ENCODE measurements at places on chromosomes 12 and 14. TPM values are rescaled to one million over a fixed set of nuclear protein-coding genes. Genes with fewer than 3 reads are reported as not detected.

DNA sequence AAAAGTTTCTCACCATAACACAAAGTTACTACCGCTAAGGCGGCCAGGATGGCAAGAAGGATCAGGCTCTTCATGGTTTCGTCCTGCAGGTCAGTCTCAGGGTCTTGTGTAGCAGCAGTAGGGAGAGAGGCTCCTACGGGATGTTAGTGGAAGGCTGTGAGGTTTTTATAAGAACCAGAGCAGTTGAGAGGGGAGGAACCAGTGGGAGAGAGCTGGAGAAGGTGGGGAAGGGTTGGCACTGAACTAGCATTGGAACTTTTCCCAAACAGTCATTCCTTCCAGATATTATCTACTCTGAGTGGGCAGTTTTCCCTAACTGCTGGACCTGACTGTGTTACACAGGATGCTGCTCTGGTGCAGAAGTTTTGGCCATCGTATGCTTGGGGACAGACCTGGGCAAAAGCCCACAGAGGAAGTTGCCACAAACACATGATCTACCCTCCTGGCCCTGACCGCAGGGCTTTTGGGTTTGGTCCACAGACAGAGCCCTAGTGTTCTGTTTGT, at the start of gene MGP:
Gene MGP, minus strand, starts transcription at position 137 of the 504 bp plus-strand sequence. Its CDS starts 63 bp downstream, at position 74.
- DNase-seq, result no peak

DNA sequence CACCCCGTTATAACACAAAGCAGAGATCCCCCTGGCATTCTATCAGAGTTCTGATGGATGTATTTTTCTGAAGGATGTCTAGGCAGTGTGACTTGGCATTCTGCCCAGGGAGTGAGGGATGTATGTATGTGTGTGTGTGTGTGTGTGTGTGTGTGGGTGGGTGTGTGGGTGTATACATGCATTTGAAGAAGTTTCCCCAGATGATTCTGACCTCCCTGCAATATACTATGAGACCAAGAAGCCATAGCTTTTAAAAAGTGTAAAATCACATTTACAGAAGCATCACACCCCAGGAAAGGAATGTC, 59.7 kb upstream of the NAP1L1 start:
- DNase-seq, result peak; percentile 15

DNA sequence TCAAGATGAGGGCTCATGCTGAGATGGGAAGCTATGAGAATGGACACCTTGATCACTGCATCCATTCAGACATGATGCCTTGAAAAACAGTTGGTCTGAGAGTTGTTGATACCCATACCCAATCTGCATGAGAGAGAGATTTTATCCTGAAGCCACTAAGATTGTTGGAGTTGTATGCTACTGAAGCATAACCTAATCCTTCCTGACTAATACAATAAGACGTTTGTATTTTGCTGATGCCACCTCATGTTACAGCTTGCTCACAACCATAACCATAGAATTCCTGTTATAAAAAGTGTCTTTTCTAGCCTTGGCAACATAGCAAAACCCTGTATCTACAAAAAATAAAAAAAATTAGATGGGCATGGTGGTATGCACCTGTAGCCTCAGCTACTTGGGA, 12.7 kb upstream of the SERPINA1 start:
- DNase-seq, result no peak

DNA sequence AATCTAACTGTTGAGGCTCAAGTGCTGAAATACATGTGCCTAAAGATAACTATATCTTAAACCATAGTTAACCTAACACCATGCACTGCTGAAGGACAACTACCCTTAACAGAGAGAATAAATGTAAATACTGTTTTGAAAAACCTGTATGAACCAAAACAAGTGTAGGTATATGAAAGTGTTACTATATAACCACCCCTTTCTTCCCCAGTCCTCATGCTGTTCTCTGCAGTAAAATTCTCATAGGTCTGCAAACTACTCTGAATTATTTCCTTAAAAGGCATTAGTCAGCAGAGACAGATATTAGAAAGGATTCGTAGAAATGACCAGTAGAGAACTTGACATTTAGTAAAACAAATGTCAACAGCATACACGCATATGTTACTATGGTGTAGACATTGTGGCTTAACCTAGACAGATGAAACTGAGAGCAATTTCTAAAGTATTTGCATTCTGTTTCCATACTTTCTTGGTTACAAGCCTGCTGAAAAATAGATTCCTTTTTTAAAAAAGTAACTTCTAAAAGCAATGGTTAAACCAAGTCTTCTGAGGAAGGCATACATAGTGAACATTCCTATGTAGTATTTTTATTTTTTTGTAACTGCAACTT, 13.9 kb downstream of the CSRP2 start:
- DNase-seq, result no peak

DNA sequence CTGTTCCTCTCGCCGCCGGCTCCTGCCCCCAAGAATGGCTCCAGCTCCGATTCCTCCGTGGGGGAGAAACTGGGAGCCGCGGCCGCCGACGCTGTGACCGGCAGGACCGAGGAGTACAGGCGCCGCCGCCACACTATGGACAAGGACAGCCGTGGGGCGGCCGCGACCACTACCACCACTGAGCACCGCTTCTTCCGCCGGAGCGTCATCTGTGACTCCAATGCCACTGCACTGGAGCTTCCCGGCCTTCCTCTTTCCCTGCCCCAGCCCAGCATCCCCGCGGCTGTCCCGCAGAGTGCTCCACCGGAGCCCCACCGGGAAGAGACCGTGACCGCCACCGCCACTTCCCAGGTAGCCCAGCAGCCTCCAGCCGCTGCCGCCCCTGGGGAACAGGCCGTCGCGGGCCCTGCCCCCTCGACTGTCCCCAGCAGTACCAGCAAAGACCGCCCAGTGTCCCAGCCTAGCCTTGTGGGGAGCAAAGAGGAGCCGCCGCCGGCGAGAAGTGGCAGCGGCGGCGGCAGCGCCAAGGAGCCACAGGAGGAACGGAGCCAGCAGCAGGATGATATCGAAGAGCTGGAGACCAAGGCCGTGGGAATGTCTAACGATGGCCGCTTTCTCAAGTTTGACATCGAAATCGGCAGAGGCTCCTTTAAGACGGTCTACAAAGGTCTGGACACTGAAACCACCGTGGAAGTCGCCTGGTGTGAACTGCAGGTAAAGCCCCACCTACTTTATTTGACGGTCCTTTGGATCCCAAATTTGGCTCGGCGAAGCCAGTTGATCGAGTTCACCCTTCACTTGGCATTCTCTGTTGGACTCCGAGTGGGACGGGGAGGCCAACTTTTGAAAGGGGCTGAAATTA, 1.5 kb downstream of the WNK1 start:
- peak; percentile 43 for DNase-seq

The POLE gene
- 55.1 TPM for total RNA-seq

- no peak for DNase-seq
These were observed 386.3 kb upstream of the TMTC1 start for GRCh38 chr12:30169839-30170591.
